ENCODE measurements at places on chromosomes 13 and 19. TPM values are rescaled to one million over a fixed set of nuclear protein-coding genes. Genes with fewer than 3 reads are reported as not detected.

DNA sequence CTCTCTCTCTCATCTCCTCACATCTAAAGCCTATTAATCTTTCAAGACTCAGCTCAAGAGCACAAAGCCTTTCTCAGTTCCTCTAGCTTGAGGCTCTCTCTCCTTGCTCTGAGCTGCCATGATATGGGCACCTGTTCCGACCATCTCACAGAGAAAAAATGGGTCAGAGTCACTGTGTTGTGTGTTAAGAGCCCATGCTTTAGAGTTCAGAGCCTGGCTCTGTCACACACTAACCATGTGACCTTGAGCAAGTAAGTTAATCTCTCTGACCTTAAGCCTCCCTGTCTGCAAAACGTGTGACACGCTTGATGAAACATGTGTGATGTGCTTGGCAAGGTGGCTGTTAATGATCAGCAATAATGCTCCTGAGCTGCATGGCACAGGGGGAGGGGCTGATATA lies 245.2 kb downstream of the DLEU7 start:
- no peak overlapping the region for H3K27ac ChIP-seq
- no peak for DNase-seq
- H3K4me3 ChIP-seq: no peak overlapping the region
- H3K36me3 ChIP-seq: no peaks in the 10 kb centered on the region
- no peaks in the 10 kb centered on the region for H3K4me1 ChIP-seq
- no peaks in the 10 kb centered on the region for H3K27me3 ChIP-seq

ZIC5 gene
- 25.2 TPM for total RNA-seq

DNA sequence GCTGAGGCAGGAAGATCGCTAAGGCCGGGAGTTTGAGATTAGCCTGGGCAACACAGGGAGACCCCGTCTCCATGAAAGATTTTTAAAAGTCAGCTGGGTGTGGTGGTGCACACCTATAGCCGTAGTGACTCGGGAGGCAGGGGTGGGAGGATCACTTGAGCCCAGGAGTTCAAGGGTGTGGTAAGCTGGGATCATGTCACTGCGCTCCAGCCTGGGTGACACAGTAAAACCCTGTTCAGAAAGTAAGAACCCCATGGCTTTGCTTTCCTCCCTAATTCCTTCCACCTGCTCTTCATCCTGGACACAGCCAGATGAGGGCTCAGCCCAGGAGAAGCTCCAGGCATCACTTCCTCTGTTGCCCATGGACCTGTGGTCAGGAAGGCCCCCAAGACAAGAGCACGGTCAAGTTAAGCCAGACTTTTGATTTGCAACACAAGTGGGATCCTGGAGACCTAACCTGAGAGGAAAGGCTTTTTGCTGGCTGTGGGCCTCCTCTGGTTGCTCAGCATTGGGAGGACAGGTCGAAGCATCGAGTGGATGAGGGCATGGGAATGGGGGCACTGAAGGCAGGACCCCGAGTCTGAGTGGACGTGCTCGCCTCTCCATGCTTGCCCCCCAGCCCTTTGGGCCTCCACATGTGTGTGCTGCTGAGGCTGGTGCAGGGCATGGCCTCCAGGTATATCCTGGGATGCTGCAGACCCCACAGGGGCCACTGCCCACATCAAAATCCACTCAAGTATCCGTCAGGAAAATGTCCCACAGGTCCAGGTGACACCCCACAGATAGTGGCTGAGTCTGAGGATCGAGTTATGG lies 25.4 kb downstream of the TUBA3C start:
- H3K36me3 ChIP-seq: no peaks in the 10 kb centered on the region
- H3K4me1 ChIP-seq: no peaks in the 10 kb centered on the region
- H3K27ac ChIP-seq: no peak overlapping the region
- H3K4me3 ChIP-seq: no peak overlapping the region
- DNase-seq: no peak
- no peaks in the 10 kb centered on the region for H3K27me3 ChIP-seq

DNA sequence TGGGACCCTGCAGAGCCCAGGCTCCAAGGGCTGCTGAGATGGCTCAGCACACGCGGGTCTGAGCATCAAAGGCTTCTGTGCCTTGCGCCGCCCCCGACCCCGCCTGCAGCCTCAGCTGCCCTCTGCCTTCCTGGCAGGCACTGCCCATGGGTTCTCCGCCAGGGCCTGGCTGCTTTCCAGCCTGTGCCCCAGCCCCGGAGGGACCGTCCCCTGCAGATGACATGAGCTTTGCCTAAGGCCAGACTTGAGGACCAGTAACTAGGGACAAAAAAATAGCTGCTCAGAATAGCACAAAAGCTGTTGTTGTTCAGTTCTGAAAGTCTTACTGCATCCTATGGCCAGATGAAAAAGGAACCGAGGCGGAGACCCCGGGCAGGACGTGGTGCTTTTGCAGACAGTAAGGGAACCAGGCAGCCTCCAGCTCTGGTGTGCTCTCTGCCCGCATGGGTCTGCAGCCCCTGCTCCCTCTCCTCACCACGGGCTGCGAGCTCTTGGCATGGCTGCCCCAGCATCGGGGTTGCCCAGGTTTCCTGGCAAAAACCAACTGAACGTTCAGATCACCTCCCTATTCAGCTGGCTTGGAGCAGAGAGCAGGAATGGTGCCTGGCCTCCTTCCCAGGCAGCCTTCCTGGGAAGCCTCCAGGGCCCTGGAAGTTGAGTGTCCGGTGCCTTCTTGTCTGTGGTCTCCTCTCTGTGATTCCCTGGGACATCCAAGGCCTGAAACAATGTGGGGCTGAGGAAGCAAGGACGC lies 12.5 kb upstream of the CFAP97D2 start:
- no peak overlapping the region for H3K4me3 ChIP-seq
- peaks cover 6% of the 10 kb centered on the region for H3K4me1 ChIP-seq
- H3K36me3 ChIP-seq: no peaks in the 10 kb centered on the region
- H3K27me3 ChIP-seq: no peaks in the 10 kb centered on the region
- no peak for DNase-seq

GRCh38 chr13:43124490-43124889 lies 101.1 kb downstream of the DNAJC15 start:
- no peaks in the 10 kb centered on the region for H3K27me3 ChIP-seq
- no peaks in the 10 kb centered on the region for H3K36me3 ChIP-seq
- H3K27ac ChIP-seq: no peak overlapping the region
- peaks cover 5% of the 10 kb centered on the region for H3K4me1 ChIP-seq
- no peak overlapping the region for H3K4me3 ChIP-seq

CCDC8 gene
- 32.1 TPM for total RNA-seq

GRCh38 chr13:24165746-24166145 lies 5.2 kb downstream of the SPATA13 start:
- no peak overlapping the region for H3K4me3 ChIP-seq
- no peaks in the 10 kb centered on the region for H3K27me3 ChIP-seq
- H3K36me3 ChIP-seq: no peaks in the 10 kb centered on the region
- no peak for DNase-seq
- no peak overlapping the region for H3K27ac ChIP-seq
- peaks cover 33% of the 10 kb centered on the region for H3K4me1 ChIP-seq

GPC6 gene
- total RNA-seq: 23.3 TPM

DNA sequence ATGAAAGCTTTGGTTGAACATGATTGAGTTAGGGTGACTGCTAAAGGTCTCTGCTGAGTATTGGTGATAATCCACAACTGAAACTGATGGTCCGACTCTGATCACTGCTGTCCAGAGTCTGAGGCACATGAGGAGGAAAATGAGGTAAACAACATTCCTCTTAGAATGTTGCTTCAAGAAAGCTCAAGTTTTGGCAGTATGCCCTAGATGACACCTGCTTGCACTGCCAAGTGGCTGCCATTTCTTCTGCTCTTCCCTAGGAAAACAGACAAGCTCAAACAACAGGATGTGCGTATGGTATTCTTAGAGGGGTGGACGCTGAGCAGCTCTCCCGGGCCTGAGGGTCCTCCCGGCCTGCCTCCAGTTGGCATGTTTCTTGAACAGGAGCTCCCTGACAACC lies 15.2 kb upstream of the MTIF3 start:
- H3K4me1 ChIP-seq: no peaks in the 10 kb centered on the region
- H3K4me3 ChIP-seq: no peak overlapping the region
- no peak for DNase-seq
- no peak overlapping the region for H3K27ac ChIP-seq

RFX1 gene
- total RNA-seq: 19.5 TPM

NACC1 gene
- total RNA-seq: 126 TPM

- DNase-seq: no peak
- H3K36me3 ChIP-seq: no peaks in the 10 kb centered on the region
- no peak overlapping the region for H3K27ac ChIP-seq
- H3K4me3 ChIP-seq: no peak overlapping the region
- H3K4me1 ChIP-seq: no peaks in the 10 kb centered on the region
Observed at GRCh38 chr13:101780211-101780610, 327.7 kb downstream of the ITGBL1 start.

DNA sequence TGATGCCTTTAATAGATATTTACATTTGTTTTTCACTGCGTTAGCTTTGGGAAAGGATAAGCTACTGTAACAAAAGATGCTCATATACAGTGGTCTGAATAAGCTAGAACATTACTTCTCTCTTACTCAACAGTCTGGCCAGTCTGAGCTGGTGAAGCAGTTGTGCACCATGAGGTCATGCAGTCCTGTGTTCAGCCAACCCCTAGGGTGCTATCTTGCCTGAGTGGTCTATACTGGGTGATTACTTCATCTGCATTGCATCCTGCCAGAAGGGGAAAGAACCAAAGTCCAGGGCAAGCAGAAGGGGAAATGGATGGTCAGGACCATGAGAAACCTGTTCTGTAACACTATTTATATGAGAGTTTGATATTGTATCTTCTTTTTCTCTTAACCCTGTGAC lies 31.5 kb downstream of the ERCC5 start:
- H3K27ac ChIP-seq: no peak overlapping the region
- H3K36me3 ChIP-seq: peaks cover 33% of the 10 kb centered on the region
- DNase-seq: no peak
- H3K4me1 ChIP-seq: no peaks in the 10 kb centered on the region
- no peaks in the 10 kb centered on the region for H3K27me3 ChIP-seq
- no peak overlapping the region for H3K4me3 ChIP-seq

GRCh38 chr13:85671336-85671735 lies 127.9 kb downstream of the SLITRK6 start:
- H3K36me3 ChIP-seq: no peaks in the 10 kb centered on the region
- DNase-seq: no peak
- H3K27ac ChIP-seq: no peak overlapping the region
- H3K27me3 ChIP-seq: no peaks in the 10 kb centered on the region

DNA sequence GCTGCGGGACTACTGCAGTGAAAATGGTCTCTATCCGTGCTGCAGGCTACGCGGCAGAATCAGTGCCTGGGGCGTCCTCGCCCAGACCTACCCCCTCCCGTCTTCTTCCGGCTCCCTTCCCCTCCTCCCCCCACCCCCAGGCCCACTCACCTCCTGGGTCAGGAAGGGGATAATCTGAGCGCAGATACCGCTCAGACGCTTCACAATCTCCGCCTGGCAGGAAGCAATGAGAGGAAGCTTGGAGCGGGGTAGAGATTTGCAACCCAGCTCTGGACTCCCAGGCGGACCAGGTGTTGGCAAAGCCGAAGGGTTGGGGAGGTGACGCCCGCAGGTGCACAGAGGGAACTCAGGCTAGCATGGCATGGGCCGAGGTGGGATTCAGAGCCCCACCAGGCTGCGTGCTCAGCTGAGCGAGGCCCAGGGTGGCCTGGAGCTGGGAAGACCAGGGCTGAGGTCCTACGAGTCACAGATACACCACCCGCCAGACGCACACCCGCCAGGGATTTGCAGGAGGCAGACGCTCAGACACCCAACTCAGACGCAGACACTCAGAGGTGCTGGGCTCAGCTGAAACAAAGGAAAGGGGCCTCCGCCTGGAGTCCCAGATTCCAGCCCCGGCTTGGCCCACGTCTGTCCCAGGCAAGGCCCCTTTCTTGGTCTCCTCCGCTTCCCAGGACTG lies 4.1 kb downstream of the TLE2 start:
- no peaks in the 10 kb centered on the region for H3K36me3 ChIP-seq
- peaks cover 3% of the 10 kb centered on the region for H3K27me3 ChIP-seq
- H3K4me1 ChIP-seq: peaks cover 6% of the 10 kb centered on the region
- H3K27ac ChIP-seq: no peak overlapping the region
- H3K4me3 ChIP-seq: no peak overlapping the region

DNA sequence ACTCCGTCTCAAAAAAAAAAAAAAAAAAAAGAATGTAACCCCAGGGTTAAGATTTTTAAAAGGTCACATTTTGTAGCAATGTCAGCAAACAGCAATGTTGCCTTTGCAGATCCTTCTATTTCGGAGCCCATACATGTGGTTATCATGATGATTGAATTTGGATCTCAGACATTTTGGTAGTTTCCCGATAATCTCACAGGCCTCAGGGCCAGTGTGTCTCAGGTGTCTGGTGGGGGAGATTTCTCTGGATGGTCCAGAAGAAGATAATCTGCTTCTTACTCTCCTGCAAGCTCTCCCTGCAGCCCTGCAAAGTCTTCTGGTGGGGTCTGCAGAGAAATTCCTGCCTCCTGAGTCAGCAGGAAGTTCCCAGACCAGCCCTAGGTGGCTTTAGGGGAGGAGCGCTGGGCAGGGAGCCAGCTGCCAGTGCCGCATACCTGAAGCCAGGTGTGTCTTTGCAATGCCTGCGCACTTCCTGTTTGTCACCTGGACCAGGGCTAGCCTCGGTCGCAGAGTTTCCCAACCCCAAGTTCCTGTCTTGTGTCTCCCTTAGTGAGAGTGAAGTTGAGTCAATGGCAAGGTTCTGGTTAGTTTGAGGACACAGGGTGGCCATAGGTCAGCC lies 1.4 kb downstream of the SH2D3A start:
- H3K27me3 ChIP-seq: no peaks in the 10 kb centered on the region
- no peak overlapping the region for H3K27ac ChIP-seq
- peaks cover 11% of the 10 kb centered on the region for H3K4me1 ChIP-seq
- DNase-seq: no peak
- no peaks in the 10 kb centered on the region for H3K36me3 ChIP-seq
- no peak overlapping the region for H3K4me3 ChIP-seq

GRCh38 chr19:32318884-32319520 lies 26.4 kb upstream of the ZNF507 start:
- H3K4me3 ChIP-seq: no peak overlapping the region
- H3K4me1 ChIP-seq: peaks cover 4% of the 10 kb centered on the region
- DNase-seq: peak; percentile 44
- no peaks in the 10 kb centered on the region for H3K27me3 ChIP-seq
- H3K27ac ChIP-seq: no peak overlapping the region

DNA sequence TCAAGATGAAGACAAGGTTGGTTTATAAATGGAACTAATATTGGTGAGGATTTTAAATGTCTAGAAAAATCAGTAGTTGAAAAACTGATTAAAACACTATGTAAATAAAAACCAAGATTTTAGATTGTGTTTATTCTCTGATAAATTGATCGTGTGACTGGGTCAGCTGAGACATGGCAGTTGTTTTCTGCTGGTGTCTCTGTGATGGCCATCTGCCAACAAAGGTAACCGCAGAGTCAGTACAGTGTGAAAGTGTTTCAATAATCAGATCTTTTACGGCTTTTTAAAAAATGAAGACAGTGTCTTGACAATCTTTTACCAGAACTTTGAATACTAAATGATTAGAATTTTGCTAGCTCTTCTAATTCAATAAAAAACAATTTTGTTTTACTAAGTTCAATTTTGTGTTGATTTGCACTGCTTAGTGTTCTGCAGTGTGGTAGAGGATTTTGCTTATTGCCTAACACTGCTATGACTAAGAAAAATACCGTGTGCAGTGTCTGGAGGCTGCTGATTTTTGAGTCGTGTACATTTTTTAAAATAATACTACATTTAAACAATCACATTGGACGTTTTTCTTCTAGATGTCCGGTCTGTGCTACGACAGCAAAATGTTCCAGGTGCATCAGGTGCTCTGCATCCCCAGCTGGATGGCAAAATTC lies 32.7 kb upstream of the GPR183 start:
- no peaks in the 10 kb centered on the region for H3K27me3 ChIP-seq
- no peaks in the 10 kb centered on the region for H3K4me1 ChIP-seq
- no peak overlapping the region for H3K27ac ChIP-seq
- H3K4me3 ChIP-seq: no peak overlapping the region

BICRA gene
- total RNA-seq: 24.3 TPM

ZNF793 gene
- total RNA-seq: 0.83 TPM

ZNF416 gene
- total RNA-seq: 7.1 TPM

Measured in A673 (cell line).